Thymus (tissue), 14 donors: ENCODE measurements at places on chromosomes 2 and 18.
A peak's percentile ranks its signal among the peaks of the same experiment; 100 is the strongest.

DNA sequence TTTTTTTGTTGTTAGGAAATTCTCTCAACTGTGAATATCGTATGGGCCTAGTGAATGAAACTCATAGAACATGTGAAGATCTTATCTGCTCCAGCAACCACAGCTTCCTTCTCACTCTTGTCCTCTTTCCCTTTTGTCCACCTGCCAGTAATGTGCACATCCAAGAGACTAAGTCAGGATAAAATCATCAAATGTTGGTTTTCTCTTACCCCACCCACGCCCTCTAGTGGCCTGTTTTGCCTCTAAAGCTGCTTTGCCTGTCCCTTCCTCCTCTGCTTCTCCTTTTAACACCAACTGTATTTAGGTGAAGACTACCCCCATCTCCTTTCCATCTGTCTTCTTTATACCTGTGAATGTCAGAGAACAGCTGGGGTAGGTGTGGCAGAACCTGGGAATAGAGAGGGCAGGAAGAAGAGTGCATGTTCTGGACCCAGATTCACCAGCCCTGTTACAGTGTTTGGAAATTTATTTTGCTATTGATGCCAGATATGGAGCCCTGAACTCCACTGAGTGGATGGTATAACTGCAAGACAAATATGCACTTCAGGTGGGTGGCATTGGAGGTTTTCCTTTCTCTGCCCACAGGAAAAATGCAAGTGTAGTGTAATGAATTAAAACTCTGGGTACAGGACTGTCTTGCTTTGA is 8.4 kb upstream of the MGAT5 start:
- H3K4me1 ChIP-seq, result peaks cover 47% of the 10 kb centered on the region
- H3K4me3 ChIP-seq, result no peak overlapping the region
- H3K36me3 ChIP-seq, result no peaks in the 10 kb centered on the region
- peak; percentile 75 for DNase-seq

- H3K36me3 ChIP-seq, result no peaks in the 10 kb centered on the region
- peak within 1 kb of the TSS; percentile 76 for H3K27ac ChIP-seq
- H3K27me3 ChIP-seq, result peaks cover 10% of the 10 kb centered on the region
- DNase-seq, result peak; percentile 13
Observed at GRCh38 chr18:6729247-6730091, at the start of gene ARHGAP28. Gene ARHGAP28, plus strand, starts transcription at chr18:6729716. Its CDS starts 106 bp downstream, at chr18:6729822.

- H3K4me3 ChIP-seq, result no peak overlapping the region
- H3K27ac ChIP-seq, result no peak overlapping the region
- no peaks in the 10 kb centered on the region for H3K27me3 ChIP-seq
Observed at GRCh38 chr2:169845016-169845415, 17.8 kb downstream of the UBR3 start.

DNA sequence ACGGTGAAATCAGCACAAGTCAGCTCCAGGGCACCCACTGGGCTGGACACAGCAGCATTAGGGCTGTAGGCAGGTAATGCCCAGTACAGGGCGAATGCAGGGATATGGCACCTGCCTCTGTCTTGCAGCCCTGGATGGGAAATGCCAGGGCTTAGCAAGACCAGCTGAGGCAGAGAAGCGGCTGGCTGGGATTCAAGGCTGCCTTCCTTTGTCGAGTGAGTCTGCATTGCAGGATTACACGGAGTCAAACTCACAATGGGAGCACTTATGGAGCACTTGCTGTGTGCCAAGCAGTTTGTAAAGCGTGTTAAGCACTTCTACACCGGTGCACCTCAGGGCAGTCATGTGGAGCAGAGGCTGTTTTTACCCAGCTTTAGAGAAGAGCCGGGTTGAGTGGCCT is 87.3 kb upstream of the HDAC4 start:
- no peaks in the 10 kb centered on the region for H3K36me3 ChIP-seq
- DNase-seq, result no peak
- H3K27me3 ChIP-seq, result peaks cover 6% of the 10 kb centered on the region

- no peak overlapping the region for H3K4me3 ChIP-seq
- DNase-seq, result no peak
- no peak overlapping the region for H3K27ac ChIP-seq
- H3K36me3 ChIP-seq, result no peaks in the 10 kb centered on the region
- H3K4me1 ChIP-seq, result no peaks in the 10 kb centered on the region
Observed at GRCh38 chr18:3554091-3554601, 104.2 kb downstream of the TGIF1 start.

GRCh38 chr18:62325806-62326645 is 916 bp downstream of the TNFRSF11A start:
- H3K4me1 ChIP-seq, result peaks cover 31% of the 10 kb centered on the region
- H3K4me3 ChIP-seq, result peak overlapping the region; percentile 46
- H3K36me3 ChIP-seq, result no peaks in the 10 kb centered on the region

DNA sequence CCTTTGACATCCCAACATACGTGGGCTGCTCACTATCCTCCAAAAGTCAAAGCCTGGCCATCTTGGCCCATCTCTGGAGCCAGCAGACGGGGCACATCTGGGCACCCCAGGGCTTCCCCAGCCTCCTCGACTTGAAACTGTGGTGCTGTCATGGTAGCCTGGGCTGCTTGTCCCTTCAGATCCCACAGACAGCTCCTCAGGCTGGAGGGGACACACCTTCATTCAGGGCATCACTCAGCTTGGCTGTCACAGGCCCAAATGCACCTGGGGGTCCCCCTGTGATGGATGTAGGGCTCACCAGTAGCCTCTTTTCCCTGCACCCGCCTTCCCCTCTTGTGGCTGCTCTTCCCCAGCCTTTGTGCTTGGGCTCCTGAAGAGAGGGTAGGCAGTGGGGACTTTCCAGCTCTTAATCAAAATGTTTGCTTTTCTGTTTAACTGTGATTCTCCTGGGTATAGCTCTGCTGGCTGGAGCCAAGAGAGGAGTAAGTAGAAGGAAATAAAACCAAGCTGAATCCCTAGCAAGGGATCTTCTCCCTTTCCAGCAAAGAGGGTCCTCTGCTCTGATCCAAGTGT is 92.3 kb downstream of the GYPC start:
- H3K27me3 ChIP-seq, result no peaks in the 10 kb centered on the region
- H3K27ac ChIP-seq, result no peak overlapping the region
- H3K36me3 ChIP-seq, result no peaks in the 10 kb centered on the region
- no peak for DNase-seq

GRCh38 chr2:172488556-172488955 is 61.2 kb downstream of the ITGA6 start:
- no peak for DNase-seq
- H3K4me1 ChIP-seq, result no peaks in the 10 kb centered on the region
- no peak overlapping the region for H3K27ac ChIP-seq
- H3K36me3 ChIP-seq, result peaks cover 37% of the 10 kb centered on the region

- H3K4me3 ChIP-seq, result no peak overlapping the region
- H3K27me3 ChIP-seq, result no peaks in the 10 kb centered on the region
- no peaks in the 10 kb centered on the region for H3K4me1 ChIP-seq
- no peak for DNase-seq
- no peaks in the 10 kb centered on the region for H3K36me3 ChIP-seq
Observed at GRCh38 chr18:54968807-54969206, 9.5 kb upstream of the CCDC68 start.
